NCI-H146 (cell line): ENCODE measurements at places on chromosomes 7 and 10.
A peak's percentile ranks its signal among the peaks of the same experiment; 100 is the strongest.

DNA sequence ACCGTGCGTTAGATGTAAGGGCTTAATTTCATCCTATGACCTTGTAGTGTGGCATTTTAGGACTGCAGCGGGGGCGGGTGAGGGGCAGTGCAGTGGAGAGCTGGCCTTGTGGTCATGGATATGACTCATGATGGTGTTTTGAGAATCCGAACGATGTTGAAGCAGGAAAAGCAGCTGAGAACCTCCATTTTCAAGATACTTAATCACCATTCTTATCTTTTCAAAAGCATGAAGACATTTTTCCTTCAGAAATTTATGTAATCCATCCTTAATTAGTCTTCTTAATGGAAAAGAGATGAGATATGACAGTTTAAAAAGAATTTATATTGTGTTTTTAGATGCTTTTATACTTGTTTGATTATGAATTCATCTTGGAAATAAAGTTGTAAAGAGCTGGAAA is 9.6 kb downstream of the ATP5F1C start:
- DNase-seq, result no peak

GRCh38 chr7:50584386-50584785 is 19.2 kb upstream of the DDC start:
- DNase-seq, result peak; percentile 96

- no peak for DNase-seq
Measured at GRCh38 chr7:141402277-141402996, 148.8 kb upstream of the AGK start.

- no peak for DNase-seq
Measured at GRCh38 chr10:87873656-87874055, 10.2 kb downstream of the PTEN start.

GRCh38 chr7:152464312-152465118 is 28.7 kb upstream of the KMT2C start:
- DNase-seq, result peak; percentile 82

DNA sequence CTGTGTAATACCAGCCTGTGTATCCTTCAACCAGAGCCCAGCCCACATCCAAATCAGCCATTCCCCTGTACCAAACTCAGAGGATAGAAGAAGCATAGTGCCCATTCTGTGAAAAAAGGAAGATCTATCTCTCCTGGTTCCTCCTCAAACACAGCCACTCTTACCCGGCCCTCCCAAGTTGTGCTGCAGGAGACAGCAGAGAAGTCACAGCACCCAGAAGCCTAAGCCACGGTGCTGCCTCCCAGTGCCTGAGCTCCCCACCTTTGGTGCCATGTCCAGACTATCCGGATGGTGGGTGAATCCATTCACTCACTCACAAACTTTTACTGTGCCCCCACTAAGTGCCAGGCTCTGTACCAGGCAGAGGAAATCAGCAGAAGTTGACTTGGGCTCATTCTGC is 166.0 kb upstream of the ZMIZ1 start:
- DNase-seq, result no peak

- DNase-seq, result peak; percentile 73
Measured at GRCh38 chr7:1473864-1474512, 14.7 kb upstream of the MICALL2 start.

DNA sequence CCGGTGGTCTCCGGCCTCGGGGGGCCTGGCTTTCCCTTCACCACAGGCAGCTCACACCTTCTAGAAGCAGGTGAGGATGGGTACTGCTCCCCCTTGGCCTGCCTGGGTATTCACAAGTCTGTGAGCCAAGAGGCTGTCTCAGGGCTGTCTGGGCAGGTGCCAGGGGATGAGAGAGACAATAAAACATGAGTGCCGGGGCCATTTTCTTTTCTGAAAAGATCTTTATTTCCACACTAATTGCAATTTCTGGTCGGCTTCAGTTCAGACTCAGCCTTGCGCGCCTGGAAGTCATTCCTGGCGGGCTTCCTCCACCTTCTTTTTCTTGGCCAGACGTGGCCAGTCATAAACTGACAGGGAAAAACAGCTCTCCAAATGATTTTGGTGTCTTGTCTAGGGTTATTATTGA is 171.2 kb downstream of the ARHGAP12 start:
- no peak for DNase-seq

- DNase-seq, result no peak
Measured at GRCh38 chr7:134391223-134391622, 67.7 kb downstream of the AKR1B1 start.

DNA sequence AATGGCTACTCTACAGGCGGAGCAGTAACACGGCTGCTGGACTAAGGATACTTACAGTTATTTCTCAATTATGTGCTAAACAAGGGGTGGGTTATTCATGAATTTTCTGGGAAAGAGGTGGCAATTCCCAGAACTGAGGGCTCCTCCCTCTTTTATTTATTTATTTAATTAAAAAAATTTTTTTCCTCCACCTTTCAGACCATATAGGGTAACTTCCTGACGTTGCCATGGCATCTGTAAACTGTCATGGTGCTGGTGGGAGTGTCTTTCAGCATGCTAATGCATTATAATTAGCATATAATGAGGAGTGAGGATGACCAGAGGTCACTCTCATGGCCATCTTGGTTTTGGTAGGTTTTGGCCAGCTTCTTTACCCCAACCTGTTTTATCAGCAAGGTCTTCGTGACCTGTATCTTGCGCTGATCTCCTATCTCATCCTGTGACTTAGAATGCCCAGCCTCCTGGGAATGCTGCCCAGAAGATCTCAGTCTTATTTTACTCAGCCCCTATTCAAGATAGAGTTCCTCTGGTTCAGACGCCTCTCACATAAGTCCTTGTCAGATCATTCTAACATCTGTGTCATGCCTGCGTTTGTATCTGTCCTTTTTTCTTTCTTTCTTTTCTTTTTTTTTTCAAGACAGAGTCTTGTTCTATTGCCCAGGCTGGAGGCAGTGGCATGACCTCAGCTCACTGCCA is 15.9 kb upstream of the STOX1 start:
- no peak for DNase-seq
